Cardiac septum (tissue), 1 donor: ENCODE measurements at places on chromosomes 11 and 22. TPM values are rescaled to one million over a fixed set of nuclear protein-coding genes. Genes with fewer than 3 reads are reported as not detected.

GRCh38 chr22:47402876-47403525 is 640.6 kb downstream of the TBC1D22A start:
- peak; percentile 29 for DNase-seq

GRCh38 chr22:49238181-49239141 is 589.2 kb downstream of the BRD1 start:
- DNase-seq: peak; percentile 54

ACRV1 gene
- total RNA-seq: not detected

SMTN gene
- 128 TPM for total RNA-seq

DNA sequence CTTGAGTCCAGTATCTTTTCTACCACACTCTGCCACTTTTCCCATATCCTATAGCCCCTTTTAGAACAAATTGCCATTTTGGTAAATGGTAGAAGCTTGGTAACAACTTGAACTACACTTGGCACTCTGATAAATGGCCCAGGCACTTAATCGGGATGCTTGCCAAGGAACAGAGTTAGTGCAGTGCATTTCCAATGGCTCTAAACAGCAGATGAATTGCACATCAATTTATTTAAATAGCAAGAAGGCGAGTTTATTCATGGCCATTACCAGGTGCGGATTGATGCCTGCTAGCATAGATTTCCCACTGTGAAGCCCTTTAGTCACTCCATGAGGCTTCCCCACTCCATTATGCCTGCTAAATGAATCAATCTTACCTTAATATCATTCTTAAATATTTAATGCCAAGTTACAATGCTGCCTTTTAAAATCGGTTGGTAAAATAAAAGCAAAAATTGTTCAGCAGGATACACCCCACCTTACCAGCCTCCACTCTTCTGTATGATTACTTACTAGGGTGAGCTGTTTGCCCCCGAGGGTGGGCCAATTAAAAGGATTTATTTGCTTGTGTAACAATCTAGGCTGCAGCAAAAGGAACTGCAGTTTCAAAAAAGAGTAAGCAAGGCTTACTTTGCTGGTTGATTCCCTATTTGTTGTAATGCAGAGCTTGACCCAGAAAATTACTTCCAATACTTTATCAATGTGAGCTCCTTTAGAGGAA is 136.0 kb upstream of the ARHGAP42 start:
- no peak for DNase-seq

CCDC116 gene
- total RNA-seq: 0.43 TPM

DNA sequence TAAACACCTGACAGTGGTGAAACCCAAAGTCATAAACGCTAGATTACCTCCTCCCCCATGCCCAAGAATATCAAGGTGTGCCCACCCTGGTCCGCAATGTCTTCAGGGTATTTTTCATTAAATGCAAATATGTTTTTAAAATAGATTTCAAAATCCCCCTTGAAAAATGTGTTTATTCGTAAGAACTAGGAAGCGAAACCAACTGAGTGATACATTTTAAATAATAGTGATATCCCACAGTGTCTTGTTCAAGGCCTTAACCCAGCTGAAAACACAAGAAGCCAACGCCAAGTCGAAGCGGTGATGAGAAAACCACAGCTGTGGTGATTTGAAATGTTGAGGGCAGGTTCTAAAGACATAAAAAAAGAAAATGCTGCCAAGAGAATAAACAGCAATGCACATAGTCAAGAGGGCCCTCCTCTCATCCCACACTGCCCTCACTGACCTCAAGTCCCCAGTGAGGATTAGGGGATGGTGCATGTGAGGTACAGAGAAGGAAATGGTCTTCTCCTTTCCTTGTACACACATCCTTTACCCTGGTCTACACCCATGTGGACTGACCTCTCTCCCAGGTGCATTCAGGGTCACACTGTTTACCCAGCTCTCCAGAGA is 25.5 kb downstream of the KCNJ1 start:
- no peak for DNase-seq

- DNase-seq: peak; percentile 94
Measured at GRCh38 chr22:50342651-50343540, at the start of gene PPP6R2. Gene PPP6R2, plus strand, starts transcription at chr22:50343327. Its CDS starts 50,582 bp downstream, at chr22:50393909.

- peak; percentile 41 for DNase-seq
Measured at GRCh38 chr11:78659326-78660270, 84.9 kb upstream of the NARS2 start.

DNA sequence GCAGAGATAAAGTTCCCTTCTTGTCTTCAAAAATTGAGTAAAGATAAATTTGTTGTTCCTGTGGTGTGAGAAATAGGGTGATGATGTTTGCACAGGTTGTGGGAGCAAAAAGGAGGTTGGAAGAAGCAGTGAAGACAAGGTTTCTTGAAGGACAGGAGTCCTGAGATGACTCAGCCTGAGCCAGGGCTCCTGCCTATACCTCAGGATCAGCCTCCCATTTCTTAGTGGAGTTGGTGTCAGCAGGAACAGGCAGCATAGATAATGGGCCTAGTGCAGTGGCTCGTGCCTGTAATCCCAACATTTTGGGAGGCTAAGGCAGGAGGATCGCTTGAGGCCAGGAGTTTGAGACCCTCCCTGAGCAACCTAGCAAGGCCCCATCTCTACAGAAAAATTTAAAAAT is 28.7 kb downstream of the EIF4G2 start:
- no peak for DNase-seq

CNGA4 gene
- not detected for total RNA-seq

DNA sequence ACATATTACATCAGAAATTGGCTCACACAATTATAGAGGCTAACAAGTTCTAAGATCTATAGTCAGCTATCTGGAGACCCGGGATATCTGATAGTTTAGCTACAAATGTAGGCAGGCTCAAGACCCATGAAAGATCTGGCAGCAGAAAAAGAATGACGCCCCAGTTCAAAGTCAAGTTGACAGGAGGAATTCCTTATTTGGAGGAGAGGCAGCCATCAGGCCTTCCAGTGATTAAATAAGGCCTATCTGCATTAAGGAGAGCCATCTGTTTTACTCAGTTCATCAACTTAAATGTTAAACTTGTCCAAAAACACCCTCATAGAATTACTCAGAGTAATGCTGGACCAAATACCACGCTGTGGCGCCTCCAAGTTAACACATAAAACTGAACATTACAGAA is 1402.6 kb downstream of the FAM181B start:
- no peak for DNase-seq

LRRN4CL gene
- total RNA-seq: 2.9 TPM

DNA sequence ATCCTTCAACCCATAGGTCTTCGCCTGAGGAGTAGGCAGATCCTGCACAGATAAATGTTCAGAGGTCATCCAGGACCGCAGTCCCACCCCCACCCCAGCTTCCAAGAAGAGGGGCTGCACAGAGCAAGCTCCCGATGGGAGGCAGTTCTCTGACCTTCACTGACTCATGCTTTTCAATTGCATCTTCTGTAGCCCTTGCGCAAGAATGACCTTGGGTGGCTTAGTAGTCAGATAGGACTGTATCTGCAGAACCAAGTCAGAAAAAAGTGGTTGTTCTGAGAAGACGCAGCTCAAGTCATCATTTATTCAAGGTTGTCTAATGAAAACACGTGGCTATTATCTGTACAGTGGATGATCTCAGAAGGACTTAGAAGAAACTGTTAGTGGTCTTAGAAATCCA is 16.4 kb upstream of the GRAMD1B start:
- DNase-seq: no peak

- no peak for DNase-seq
Measured at GRCh38 chr11:115676768-115677167, 172.6 kb upstream of the CADM1 start.

GRCh38 chr11:129143335-129143734 is 48.8 kb downstream of the ARHGAP32 start:
- no peak for DNase-seq

- DNase-seq: no peak
Measured at GRCh38 chr11:90326647-90327046, 103.8 kb upstream of the CHORDC1 start.

DAGLA gene
- total RNA-seq: 3.3 TPM

GRCh38 chr11:100639140-100639539 is 47.9 kb upstream of the ARHGAP42 start:
- DNase-seq: no peak

DNA sequence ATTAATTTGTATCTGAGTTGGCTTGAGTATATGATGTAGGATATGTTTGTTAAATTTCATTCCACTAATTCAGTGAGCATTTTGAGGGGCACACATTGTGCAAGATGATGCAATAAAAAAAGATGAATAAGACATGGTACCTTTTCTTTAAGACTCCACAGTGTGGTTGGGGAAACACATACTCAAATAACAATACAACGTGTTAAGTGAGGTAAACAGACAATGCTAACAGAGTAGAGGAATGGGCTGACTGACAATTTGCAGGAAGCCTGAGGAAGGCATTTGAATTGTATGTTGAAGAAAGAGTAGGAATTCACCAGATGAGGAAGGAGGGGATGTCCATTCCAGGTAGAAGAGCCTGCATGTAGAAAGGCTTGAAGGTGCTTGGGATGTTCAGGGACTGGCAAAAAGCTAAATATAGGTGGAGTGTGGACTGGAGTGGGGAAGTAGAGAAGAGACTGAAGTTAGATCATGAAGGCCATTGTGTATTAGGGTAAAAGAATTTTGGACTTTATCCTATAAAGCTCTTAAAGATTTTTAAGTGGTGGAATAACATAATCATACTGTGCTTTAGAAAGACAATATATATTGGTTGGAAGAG is 6.8 kb downstream of the RNF169 start:
- DNase-seq: no peak

NAV2 gene
- 50.8 TPM for total RNA-seq

- DNase-seq: no peak
Measured at GRCh38 chr11:43548916-43549315, 131.6 kb upstream of the HSD17B12 start.

DNA sequence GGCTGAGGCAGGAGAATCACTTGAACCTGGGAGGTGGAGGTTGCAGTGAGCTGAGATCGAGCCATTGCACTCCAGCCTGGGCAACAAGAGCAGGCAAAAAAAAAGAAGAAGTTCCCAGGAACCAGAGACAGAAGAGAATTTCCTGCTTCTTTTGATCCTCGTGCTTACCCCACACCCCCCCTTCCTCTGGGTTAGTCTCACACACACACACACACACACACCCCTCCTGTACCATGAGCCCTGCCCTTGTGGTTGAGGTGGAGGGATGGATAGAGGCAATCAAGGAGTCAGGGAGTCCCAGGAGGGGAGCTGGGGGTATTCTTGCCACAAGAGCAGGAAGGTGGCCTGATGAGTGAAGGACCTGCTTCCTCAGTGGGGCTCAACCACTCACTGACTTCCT is 4.1 kb upstream of the UBE2L6 start:
- no peak for DNase-seq

DNA sequence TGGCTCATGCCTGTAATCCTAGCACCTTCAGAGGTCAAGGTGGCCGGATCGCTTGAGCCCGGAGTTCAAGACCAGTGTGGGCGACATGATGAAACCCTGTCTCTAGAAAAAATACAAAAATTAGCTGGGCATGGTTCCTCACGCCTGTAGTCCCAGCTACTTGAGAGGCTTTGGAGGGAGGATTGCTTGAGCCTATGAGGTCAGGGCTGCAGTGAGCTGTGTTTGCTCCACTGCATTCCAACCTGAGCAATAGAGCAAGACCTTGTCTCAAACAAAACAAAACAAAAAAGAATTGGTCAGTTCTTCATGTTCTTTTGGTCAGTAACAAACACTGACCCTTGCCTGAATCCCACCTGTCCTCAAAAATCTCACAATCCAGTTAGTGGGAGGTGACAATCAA is 36.7 kb upstream of the VSTM5 start:
- DNase-seq: no peak

DNA sequence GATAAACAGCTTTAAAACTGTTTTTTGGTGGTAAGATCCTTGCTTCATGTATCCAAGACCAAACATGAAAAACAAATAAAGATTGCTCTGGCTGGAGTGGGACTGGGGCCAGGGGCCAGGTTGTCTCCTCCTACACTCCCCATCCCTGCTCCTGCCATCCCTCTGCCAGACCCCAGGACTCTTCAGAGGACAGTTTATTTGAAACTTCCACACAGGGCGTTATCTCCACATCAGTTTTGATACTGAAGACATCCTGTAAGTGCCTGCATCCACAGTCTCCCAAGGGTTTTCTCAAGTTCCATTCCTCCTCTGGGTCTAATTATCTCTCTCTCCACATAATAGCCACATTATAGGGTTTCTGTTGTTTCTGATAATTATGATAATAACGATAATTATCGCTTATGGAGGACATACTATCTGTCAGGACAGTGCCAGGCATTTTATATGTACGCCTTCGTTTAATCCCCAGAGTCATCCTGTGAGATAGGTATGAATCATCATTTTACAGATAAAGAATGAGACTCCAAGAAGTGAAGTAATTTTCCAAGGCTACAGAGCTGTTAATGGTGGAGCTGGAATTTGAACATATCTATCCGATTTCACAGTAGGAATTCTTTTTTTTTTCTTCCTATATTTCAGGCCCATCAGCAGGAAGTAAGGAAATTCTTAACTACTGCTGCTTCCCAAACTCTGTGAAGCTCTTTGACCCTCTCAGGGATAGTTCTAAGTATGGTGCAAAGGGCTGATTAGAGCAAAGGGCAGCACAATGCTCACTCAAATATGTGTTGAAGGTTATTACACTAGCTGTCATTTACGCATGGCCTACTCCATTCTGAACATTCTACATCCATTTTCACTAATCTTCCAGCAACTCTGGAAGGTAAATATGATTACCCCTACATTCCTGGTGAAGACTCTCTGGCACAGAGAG is 488.0 kb upstream of the CCDC90B start:
- no peak for DNase-seq

DNA sequence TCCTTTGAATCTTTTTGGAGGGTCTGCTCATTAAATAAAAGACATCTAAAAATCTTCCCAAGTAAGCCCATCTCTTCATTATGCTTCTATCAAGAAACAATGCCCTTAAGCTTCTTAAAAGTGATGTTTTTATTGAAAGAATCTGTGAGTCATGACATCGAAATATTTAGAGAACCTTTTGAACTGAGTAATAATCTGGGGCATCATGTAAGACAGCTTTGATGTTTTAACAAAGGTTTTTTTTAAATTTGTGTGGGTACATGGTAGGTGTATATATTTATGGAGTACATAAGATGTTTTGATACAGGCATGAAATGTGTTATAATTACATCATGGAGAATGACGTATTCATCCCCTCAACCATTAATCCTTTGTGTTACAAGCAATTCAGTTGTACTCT is 46.8 kb downstream of the PLAAT5 start:
- no peak for DNase-seq

DNA sequence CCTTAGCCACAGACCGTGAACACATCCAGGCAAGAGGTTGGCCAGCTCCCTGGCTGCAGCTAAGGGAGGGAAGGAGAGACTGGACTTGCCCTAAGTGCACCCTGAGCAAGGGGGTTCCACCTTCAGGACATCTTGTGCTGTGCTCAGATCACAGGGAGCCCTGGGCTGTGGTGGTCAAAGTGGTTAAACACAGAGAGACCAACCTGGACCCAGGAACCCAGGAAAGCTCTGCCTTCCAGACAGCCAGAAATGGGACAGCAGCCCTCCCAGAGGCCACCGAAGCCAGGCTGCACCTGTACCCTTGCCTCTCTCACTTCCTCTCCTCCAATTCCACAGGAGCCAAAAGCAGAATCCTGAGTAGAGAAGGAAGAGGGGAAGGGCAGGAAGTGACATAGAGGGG is 105.2 kb upstream of the TMEM45B start:
- no peak for DNase-seq

GRCh38 chr11:111718436-111718835 is 47.8 kb downstream of the PPP2R1B start:
- no peak for DNase-seq
